ENCODE measurements at places on chromosomes 13 and 19. TPM values are rescaled to one million over a fixed set of nuclear protein-coding genes. Genes with fewer than 3 reads are reported as not detected.

- DNase-seq = no peak
These were observed 403.5 kb downstream of the FGF9 start for GRCh38 chr13:22074403-22074802.

- peak; percentile 45 for DNase-seq
These were observed 638.2 kb upstream of the SPRY2 start for GRCh38 chr13:80979035-80979641.

DNA sequence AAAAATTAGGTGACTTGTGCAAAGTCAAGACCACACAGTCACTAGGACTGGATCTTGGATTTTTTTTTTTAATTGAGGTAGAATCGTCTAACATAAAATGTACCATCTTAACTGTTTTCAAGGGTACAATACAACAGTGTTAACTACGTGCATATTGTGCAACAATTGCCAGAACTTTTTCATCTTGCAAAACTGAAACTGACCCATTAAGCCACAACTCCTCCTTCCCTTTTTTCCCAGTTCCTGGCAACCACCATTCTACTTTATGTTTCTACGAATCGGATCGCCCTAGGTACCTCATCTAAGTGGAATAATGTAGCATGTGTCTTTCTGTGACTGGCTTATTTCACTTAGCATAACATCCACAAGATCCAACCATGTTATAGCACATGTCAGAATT lies 37.5 kb upstream of the POMP start:
- DNase-seq = no peak

- no peak for DNase-seq
These were observed 24.3 kb downstream of the AMER2 start for GRCh38 chr13:25147638-25148401.

DNA sequence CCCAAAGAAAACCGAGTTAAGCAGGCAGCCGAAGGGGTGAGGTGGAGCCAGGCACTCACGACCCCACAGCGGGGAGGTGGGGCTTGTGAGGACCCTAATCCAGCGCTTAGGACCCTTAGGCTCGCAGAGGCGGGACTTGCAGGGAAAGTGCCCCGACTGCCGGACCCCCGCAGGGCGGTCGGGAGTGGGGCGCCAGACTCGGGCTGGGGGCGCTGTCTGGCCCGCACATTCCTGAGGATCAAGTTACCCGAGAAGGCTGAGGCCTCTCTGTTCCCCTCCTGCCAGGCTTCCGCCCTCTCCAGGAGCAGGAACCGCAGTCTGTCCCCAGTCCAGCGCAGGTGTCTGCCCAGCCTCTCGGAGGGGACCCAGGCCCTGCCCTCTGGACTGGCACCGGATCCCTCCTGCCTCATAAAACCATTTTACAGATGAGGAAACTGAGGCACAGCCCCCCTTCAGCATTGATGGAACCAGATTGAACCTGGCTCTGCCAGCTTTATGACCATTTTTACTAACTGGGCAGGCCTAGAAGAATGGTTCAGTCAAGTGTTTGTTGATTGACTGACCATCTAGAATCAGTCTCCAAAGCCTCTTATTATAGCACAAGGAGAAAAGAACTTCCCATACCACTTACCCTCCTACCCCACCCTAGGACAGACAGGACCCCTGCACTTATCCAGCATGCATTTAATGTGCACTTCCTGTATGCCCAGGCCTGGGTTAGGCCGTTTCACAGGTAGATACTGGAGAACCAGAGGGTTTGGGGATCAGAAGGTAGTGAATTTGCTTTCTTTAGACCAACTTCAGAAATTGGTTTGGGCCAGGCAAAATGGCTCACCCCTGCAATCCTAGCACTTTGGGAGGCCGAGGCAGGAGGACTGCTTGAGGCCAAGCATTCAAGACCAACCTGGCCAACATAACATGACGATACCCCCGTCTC lies 6.7 kb upstream of the JUND start:
- DNase-seq = no peak

- no peak for DNase-seq
These were observed 34.0 kb downstream of the ARHGEF18 start for GRCh38 chr19:7382694-7383093.

MEIOSIN gene
- total RNA-seq = not detected

CBLC gene
- total RNA-seq = 47.4 TPM

LMTK3 gene
- 21.0 TPM for total RNA-seq

KLF1 gene
- not detected for total RNA-seq

ZNF358 gene
- 87.6 TPM for total RNA-seq

ZNF846 gene
- total RNA-seq = 25.0 TPM

DACH1 gene
- 31.0 TPM for total RNA-seq

SPACA6 gene
- 29.3 TPM for total RNA-seq

Measured in mucosa of gallbladder (tissue), 1 donor.